Stimulated activated CD8-positive, alpha-beta memory T cell treated with anti-CD3 and anti-CD28 coated beads, Interleukin-15, amount 100 ng/mL, for 4 hours (primary cell): ENCODE measurements at places on chromosomes 3 and 15.

DNA sequence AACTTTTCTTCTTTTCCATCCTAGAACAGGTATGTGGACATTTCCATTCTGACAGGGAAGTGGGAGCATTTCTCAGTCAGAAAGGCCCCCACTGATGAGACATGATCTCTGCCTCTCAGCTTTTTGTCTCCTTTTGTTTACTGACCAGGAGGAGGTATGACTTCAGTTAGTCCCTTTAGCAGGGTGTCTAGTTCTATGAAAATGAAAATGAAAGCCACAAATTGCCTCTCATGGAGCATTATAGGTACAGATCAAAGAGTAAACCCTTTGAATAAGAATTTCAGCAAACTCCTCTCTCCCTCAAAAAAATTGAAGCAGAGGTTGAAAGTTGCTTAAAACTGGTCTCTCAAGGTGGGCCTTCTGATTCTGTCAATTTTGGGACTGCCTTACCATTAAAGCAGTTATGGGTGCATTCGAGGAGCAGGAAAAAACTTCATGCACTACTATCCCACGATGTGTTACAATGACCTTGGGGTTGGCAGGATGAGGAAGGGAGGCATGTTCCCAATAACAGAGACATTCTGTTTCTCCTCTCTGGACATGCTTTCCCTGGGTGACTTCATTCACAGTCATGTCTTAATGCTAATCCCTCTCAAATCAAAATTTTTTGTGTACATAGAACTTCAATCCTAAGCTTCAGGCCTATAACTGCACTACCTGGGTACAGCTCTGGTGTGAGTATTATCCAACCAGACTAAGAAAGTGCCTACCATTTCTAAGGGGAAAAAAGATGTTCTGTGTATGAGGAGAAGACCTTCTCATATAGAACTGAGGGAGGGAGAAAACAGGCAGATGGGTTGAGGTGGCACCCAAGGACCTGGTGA, 50.6 kb upstream of the TBC1D23 start:
- no peak for DNase-seq

DNA sequence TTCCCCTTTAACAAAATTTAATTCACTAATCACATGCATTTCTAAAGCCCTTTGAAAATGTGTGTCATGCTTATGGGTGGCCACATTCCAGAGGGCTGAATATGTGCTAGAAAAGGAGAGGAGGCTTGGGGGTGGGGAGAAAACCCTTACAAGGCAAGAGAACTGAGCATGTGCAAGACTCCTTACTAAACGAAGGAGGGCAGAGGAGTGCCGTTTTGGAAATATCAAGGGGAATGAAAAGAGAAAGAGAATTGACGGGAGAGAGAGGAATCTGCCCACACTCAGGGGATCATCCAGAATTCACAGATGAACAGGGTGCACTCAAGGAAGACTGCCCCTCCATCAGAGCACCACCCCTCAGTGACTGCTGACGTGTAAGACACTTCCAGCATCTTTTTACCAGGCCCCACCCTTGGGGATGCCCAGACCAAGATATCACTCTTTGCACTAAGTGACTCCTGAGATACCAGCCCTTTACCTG, 37.9 kb upstream of the TSC22D2 start:
- DNase-seq, result no peak

GRCh38 chr3:10398341-10398740, 77.4 kb upstream of the SEC13 start:
- DNase-seq, result no peak

DNA sequence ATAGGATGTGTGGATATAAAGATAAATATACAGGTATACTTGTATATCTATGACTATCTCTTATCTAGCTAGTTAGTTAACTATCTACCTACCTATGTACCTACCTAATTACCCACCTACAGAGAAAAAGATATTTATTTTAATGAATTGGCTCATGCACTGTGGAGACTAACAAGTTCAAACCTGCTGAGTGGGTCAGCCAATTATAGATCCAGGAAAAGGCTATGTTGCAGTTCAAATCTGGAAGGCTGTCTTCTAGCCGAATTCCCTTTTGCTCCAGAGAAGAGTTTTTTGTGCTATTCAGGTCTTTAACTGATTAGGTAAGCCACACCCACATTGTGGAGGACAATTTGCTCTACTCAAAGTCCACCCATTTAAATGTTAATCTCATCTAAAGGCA, 335.0 kb downstream of the GRM7 start:
- no peak for DNase-seq

GRCh38 chr3:167739190-167739810, 3.8 kb downstream of the SERPINI1 start:
- DNase-seq, result no peak

DNA sequence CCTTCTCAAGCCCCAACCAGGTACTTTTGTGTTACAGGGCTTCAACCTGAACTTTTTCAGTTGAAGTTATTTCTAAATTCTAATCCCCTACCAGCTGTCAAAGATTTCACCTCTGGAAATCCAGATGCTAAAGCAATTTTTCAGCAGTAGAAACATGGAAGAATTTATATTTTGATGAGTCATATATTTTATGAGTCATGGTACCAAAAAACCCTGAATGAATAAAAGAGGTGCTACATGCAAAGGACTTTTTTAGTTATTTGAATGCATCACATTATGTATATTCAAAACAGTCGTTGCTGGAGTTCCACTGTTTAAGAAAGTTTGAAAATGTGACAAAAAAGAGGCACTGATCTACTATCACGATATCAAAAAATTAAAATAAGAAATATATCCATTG, 96.0 kb upstream of the ZNF385D start:
- no peak for DNase-seq

DNA sequence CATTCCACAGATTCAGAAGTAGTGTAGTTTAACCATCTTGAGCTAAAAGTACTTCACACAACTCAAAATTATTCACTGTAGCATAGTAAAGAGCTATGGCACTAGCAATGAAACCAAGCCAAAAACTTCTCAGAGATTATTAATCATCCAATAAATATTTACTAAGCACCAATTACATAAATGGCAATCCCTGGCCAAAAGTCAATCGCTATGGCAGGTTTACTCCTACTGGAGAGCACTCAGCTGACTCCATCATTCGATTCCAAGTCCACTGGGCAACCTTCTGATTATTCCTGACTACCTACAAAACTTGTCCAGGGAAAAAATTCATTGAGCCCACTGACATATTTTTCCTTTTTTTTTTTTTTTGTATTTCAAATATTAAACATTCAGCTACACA, 23.9 kb downstream of the ATP13A3 start:
- no peak for DNase-seq

GRCh38 chr3:188571531-188572095, 417.7 kb downstream of the LPP start:
- no peak for DNase-seq

- no peak for DNase-seq
Observed at GRCh38 chr3:195752066-195752465, 31.3 kb downstream of the MUC20 start.

DNA sequence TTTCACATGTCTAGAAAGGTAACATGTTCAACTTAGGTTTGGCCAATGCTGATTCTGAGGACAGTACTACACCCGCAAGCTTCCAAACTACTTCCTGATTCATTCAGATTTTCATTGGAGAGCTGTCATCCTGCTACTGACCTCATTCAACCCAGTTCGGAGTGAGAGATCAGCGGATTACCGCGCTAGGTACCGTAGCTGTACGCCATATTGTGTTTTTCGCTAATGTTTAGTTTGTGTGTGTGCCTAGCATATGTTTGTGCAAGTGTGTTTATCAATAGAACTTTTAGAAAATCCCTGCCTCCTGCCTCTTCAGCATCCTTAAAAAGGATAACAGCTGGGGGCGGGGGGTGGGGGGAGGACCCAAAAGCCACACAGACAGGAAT, 1.1 kb downstream of the ZBTB20 start:
- DNase-seq, result peak; percentile 13

DNA sequence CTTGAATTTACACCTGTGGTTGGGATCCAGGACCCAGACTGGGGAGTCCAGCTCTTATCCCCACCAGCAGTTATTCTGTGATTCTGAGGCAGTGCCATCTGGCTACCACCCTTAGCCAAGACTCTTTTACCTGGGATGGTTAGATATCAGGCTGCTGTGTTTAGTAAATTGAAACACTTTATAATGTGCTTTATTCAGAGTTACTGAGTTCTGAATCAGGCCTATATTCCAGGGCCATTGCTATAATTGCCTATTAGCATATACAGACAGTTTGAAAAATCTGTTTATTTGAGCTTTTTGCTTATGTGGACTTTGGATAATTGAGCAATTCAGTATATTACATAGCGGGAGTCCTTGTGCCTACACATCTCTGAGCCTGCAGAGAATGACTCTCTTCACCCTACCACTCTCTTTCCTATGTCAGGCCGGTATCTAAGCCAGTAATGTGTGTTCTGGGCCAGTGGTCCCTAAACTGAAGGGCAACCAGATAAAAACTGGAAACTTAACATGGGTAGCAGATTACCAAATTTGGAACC, 45.4 kb upstream of the TRAK1 start:
- DNase-seq, result no peak

GRCh38 chr3:42780398-42780797, 7.3 kb upstream of the CCDC13 start:
- no peak for DNase-seq

- no peak for DNase-seq
Observed at GRCh38 chr3:141373768-141374526, 5.6 kb downstream of the ZBTB38 start.

DNA sequence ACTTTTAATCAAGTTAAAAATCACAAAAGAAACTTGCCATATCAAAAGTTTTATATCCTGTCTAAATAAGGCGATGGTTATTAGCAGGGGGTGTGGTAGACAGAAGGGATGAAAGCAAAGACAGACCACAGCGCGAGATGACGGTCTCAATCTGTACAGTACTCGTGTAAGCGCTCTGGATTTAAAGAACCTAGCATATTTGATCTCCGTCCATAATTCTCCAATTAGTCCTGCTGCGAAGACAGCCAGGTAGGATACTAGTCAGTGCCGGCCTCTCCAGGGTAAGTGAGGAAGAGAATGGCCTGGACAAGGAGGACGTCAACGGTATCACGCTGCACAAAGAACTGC, 701 bp downstream of the SGO1 start:
- DNase-seq, result no peak

GRCh38 chr3:113210604-113211329, 590 bp upstream of the BOC start:
- DNase-seq, result no peak

- DNase-seq, result no peak
Observed at GRCh38 chr3:4359805-4360502, 56.8 kb downstream of the SETMAR start.

DNA sequence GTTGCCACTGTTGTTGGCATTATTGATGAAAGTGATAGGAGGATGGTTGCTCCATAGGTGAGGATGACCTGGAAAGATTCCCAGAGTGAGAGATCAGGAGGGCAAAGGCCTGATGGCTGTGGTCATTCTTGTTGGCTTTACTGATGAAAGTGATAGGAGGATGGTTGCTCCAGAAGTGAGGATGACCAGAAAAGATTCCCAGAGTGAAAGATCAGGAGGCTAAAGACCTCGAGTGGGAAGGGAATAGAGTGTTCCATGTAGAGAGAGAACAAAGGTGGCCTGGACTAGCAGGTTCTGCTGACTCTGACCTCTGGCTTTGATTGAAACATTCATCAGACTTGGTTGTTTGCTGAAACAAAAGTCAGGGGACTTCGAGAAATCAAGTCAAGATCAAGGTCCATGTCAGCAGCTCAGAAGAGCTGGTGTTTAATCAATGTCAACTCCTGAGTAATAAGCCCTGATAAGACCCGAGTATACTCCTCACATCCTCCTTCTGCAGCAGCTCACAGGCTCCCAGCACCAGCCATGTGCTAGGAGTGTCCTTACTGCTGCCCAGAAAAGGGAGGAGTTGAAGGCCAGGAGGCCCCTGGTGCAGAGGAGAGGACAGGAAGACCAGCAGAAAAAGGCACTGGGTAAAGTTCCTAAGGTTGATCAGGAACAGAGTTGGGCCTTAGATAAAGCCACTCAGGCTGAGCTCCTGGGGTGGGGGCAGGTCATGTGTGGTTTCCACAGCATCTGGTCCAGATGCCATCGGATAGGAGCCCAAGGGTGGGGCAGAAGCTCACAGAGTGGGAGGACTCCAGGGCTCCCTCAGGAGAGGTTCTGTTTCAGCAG, 19.9 kb downstream of the CYP8B1 start:
- DNase-seq, result no peak

GRCh38 chr3:148778926-148779325, 48.7 kb upstream of the CPB1 start:
- DNase-seq, result no peak

DNA sequence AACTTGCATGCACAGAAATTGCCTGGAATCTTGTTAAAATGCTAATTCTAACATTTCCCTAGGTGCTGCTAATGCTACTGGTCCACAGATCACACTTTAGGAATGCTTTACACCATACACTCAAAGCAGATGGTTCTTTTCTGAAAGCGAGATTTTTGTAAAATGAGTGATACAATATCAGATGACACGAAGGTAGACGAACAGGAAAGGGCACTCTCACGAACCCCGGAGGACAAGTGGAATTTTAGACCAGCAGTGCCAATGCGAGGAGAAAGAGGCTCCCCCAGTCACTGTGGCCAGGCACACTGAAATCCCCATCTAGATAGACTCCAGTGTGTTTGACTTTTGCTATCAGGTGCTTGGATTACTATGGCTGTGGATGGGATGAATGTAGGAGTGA, 21.0 kb downstream of the FAIM start:
- DNase-seq, result no peak

- no peak for DNase-seq
Observed at GRCh38 chr15:87843312-87843711, 413.2 kb downstream of the NTRK3 start.

- no peak for DNase-seq
Observed at GRCh38 chr3:88991496-88991895, 115.9 kb upstream of the EPHA3 start.

- no peak for DNase-seq
Observed at GRCh38 chr3:8166014-8166413, 335.6 kb upstream of the LMCD1 start.

- no peak for DNase-seq
Observed at GRCh38 chr3:191141728-191142127, 57.3 kb upstream of the OSTN start.

GRCh38 chr15:38414357-38414756, 39.6 kb upstream of the FAM98B start:
- no peak for DNase-seq

GRCh38 chr3:56251343-56251945, 216.8 kb downstream of the ERC2 start:
- DNase-seq, result no peak

- no peak for DNase-seq
Observed at GRCh38 chr3:58241306-58242044, 3.9 kb downstream of the ABHD6 start.

- no peak for DNase-seq
Observed at GRCh38 chr3:72441284-72441994, 406.8 kb downstream of the SHQ1 start.

GRCh38 chr3:44415421-44415820, 62.0 kb downstream of the ZNF445 start:
- no peak for DNase-seq

- DNase-seq, result no peak
Observed at GRCh38 chr15:101526442-101526841, 36.9 kb upstream of the PCSK6 start.
